Left colon (tissue), 2 donors: ENCODE measurements at places on chromosomes 7 and 10.

DNA sequence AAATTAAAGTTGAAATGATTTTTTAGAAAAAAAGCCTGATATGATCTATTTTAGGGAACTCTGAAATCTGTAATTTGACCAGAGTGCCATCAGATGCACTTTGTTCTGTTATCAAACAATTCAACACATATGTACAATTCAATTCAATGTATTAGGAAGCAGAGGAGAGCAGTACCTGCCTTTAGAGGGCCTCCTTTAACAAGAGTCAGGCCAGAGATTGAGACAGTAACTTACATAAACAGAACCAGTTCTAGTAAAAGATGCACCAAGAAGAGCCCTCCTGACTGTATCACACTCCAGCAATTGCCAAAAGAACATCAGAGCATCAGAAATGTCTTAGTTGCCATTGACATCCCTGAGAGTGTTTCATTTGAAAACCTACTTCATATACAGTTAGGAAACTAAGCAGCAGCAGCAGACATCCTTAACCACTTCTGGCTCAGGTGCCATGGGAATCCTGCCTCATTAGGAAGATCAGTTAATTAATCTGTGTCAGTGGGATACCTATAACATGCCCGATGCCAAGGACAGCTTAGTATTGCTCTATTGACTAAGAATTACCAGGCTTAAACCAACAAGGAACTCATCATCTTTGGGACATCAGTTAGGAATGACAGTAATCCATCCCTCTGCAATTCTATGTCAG, 1222.6 kb upstream of the LRRN3 start:
- no peak for DNase-seq

- no peak for DNase-seq
Measured at GRCh38 chr10:59387951-59388670, 25.8 kb upstream of the FAM13C start.

DNA sequence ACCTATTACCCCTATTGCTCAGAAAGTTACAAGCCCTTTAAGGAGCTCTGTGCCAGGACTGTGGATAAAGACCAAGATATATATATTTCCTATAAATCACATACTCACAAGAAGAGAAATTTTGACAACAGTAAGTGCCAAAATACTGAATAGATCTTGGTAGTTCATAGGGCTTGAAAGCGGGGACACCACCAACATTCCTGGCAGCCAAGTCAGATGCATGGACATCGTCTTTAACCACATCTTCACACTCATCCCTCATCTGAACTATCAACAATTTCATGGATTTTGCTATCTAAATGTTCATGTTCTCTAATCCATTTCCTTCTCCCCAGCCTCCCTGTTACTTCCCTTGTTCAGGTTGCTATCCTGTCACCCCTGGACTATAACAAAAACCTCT, 67.5 kb upstream of the LRRC17 start:
- DNase-seq: no peak

DNA sequence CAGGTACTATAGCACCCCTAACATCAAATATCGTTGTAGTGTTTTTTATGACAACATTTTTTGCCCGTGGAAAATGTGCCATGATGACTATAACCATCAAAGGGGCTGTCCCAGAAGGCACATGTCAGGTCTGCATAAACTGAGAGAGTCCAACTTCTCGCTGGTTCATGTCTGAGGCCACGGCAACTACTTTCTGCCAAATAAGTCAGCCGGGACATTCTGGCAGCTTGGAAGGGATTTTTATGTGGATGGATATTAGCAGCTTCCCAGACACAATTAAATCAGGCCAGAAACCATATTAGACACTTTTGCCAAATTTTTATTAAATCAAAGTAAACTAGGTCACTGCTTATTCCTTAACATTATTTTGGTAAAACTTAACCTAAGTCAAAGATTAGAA, 477.4 kb upstream of the FZD8 start:
- DNase-seq: no peak

DNA sequence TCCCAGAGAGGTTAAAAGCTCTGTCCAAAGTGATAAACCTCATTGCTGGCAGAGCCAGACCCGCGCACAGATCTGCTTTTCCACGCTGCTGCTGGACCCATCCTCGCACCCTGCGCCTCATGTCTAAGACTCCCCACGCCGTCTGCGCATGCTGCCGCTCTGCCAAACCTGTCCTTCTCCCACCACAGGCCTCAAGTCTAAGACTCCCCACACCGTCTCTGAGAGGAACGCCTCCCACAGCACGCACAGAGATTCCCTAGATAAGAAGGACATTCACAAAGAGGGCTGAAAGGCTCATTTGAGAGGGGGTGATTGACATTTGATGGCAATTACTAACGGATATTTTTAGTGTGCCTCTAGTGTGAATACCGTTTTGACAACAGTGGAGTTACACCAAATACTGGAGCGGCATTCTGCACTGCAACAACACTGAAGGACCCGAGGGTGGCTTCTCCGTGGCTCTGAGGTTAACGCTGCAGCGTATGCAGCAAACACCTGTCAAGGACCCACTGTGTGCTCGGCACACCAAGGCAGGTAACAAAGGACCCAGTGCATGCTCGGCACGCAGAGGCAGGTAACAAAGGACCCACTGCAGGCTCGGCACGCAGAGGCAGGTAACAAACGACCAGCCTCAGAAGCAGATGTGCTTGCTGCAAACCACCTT, 231.4 kb downstream of the DNAJB6 start:
- DNase-seq: no peak

DNA sequence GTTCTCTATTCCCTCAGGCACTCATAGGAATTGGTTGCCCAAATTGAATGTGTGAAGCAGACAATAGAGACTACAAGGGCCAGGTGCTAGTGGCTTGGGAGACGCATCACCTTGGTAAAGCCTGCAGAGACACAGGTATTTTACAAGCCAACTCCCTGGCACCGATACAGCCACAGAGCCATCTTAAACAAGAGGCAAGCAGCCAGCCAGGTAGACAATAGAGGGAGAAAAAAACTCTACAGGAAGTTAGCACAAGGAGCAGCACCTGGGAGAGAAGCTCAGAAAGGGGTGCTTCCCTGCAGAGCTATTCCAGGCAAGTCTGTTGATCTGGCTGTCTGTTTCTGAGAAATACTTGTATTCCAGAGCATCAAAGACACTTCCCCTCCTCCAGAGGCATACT, 43.0 kb upstream of the CDK1 start:
- DNase-seq: peak; percentile 65

GRCh38 chr7:122719010-122719578, 16.4 kb upstream of the RNF148 start:
- DNase-seq: no peak

- no peak for DNase-seq
Measured at GRCh38 chr7:117011419-117012260, 58.3 kb downstream of the ST7 start.

- no peak for DNase-seq
Measured at GRCh38 chr7:55500117-55500756, 72.1 kb downstream of the VOPP1 start.

GRCh38 chr7:20343205-20343604, 12.5 kb downstream of the ITGB8 start:
- no peak for DNase-seq

GRCh38 chr7:157360483-157361025, 23.8 kb downstream of the DNAJB6 start:
- no peak for DNase-seq

GRCh38 chr10:92027141-92027540, 103.6 kb downstream of the BTAF1 start:
- DNase-seq: no peak

DNA sequence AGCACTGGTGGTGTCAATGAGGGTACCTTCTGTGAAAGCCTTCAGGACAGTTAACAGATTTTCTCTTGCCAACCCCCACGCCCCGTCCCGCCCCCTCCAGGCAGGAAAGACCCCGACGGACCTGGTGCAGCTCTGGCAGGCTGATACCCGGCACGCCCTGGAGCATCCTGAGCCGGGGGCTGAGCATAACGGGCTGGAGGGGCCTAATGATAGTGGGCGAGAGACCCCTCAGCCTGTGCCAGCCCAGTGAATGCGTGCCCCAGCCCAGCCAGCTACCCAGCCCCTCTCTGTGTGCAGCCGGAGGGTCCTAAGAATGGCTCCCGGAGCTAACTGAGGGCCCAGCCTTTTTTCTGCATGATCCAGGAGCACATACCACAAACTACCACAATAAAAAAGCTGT, 713 bp upstream of the HOGA1 start:
- no peak for DNase-seq

- no peak for DNase-seq
Measured at GRCh38 chr7:14073988-14074387, 84.5 kb upstream of the ETV1 start.

- no peak for DNase-seq
Measured at GRCh38 chr10:124678557-124679240, 65.5 kb downstream of the FAM53B start.

DNA sequence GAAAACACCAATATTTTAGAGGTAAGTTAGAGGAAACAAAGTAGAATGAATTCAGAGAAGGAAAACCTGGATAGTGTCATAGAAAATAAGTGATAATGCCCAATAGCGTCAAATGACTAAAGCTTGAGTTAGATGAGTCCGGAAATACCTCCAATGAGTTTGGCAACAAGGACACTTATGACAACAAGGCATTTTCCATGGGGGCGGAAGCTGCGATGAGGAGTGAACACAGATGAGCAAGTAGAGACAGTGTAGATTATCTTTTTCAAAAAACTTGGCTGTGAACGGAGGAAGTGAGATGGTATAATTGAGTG, 383 bp upstream of the R3HCC1L start:
- no peak for DNase-seq

DNA sequence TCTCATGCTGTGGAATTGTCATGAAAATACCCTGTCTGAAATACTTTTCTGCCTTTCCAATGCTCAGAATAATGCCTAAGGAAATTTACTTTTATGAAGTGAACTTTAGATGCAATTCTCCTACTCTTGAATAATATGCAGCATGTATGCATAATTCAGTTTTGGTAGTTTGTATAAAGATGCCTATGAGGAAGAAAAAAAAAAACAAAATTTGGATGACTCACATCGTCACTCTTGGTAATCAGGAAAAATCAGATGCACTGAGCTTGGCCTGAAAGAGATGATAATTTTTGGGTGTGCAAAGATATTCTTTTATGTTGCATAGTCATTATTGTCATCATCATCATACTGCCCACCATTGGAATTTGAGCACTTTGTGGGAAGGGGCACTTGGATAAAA, 382.1 kb downstream of the ANKRD7 start:
- no peak for DNase-seq

- DNase-seq: peak; percentile 53
Measured at GRCh38 chr7:130894146-130894908, 160.3 kb upstream of the KLF14 start.

GRCh38 chr7:107461938-107462533, 7.8 kb upstream of the GPR22 start:
- no peak for DNase-seq

- peak; percentile 38 for DNase-seq
Measured at GRCh38 chr7:54995610-54996363, 23.0 kb upstream of the EGFR start.

GRCh38 chr7:135159359-135160085, 11.0 kb downstream of the CYREN start:
- no peak for DNase-seq

GRCh38 chr7:44382459-44383265, 57.3 kb upstream of the CAMK2B start:
- peak; percentile 17 for DNase-seq

- DNase-seq: no peak
Measured at GRCh38 chr7:22633286-22633953, 93.6 kb upstream of the IL6 start.

DNA sequence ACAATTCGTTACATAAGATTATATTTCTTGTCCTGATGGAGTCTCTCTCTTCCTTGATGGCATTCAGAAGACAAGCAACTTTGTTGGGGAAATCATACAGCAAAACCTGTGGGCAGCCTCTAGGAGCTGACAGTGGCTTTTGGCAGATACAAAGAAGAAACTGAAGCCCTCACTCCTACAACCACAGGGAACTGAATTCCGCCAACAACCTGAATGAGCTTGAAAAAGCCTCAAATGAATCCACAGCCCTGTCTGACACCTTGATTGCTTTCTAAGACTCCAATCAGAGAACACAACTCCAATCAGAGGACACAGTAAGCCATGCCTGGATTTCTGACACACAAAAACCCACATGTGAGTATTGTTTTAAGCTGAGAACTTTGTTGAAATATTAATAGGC, 576.8 kb upstream of the LRRTM3 start:
- DNase-seq: no peak

DNA sequence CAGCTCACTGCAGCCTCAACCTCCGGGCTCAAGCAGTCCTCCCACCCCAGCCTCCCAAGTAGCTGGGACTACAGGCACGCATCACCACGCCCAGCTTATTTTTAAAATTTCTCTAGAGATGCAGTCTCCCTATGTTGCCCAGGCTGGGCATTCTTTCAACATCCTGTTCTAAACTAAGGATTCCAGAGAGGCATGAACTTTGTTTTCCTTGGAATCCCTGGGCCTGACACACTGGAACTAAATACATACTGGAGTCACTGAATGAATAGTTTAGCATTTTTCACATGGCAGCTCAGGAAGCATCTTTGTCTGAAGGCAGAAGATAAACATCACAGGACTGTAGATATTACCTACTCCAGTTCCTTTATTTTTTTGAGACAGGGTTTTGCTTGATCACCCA, 108.7 kb downstream of the ITIH5 start:
- no peak for DNase-seq

DNA sequence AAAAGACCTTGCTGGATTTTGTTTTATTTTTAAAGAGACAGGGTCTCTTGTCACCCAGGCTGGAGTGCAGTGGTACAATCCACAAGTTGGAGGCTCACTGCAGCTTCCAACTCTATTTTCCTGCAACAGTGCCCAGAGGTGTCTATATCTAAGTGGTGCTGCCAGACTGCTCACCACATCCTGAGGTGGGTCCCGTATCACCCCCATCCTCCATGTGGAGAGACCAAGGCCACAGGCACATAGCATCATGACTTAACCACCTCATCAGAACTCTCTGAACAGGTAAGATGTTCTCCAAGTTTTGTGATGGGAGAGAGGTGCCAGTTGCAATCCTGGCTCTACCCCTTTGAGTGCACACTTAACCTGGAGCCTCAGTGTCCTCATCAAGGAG, 98.2 kb downstream of the RNF216 start:
- DNase-seq: no peak

DNA sequence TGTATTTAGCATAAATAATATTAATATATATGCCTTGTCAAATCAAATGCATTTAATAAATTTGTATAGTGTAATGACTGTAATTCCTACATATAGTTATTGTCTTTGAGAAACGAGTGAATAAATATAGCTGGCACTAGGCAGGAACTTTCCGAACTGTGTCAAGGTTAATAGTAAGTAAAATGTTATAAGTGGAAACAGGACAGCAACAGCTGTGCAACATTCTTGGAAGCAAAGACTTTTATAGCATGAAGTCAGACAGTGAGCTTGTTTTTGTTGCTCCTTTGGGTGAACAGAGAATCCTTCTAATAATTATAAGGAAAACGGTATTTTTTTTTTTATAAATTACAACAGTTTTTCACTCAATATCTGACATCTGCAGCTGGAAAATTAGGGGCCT, 14.0 kb upstream of the EXOC6 start:
- DNase-seq: no peak
